Body of pancreas (tissue), 4 donors: ENCODE measurements at places on chromosomes 12 and 14. TPM values are rescaled to one million over a fixed set of nuclear protein-coding genes. Genes with fewer than 3 reads are reported as not detected.

Gene GNB3
- total RNA-seq, result 0.52 TPM

Gene FLVCR2
- 1.3 TPM for total RNA-seq

DNA sequence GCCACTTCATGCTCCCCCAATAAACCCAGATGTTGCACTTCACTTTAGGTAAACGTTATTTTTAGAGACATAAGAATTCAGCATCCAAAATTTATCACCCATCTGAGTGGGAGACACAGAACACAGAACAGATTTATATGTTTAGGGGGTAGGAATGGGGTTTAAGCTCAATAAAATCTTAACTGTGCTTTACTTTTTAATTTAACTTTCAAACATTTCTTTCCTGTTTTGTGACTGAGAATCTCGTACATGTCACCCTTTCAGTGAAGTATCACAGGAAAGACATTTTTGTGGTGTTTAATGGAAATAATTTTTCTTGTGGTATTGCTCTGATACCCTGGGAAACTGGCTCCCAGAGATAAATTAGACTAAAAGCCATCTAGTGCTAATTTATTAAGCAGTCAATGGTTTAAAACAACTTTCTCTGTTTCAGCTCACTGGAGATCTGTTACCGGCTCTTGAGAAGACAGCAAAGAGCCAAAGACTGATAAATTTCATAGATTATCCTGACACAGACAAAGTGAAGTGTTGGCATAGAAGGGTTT, 148.0 kb upstream of the BMP4 start:
- H3K4me3 ChIP-seq, result no peak overlapping the region
- no peaks in the 10 kb centered on the region for H3K36me3 ChIP-seq
- DNase-seq, result no peak
- H3K27ac ChIP-seq, result no peak overlapping the region
- H3K27me3 ChIP-seq, result no peaks in the 10 kb centered on the region
- H3K4me1 ChIP-seq, result no peaks in the 10 kb centered on the region

- no peak for DNase-seq
- no peaks in the 10 kb centered on the region for H3K36me3 ChIP-seq
- no peak overlapping the region for H3K4me3 ChIP-seq
- H3K4me1 ChIP-seq, result no peaks in the 10 kb centered on the region
Observed at GRCh38 chr14:40697231-40697630, 909.4 kb upstream of the LRFN5 start.

- no peak overlapping the region for H3K4me3 ChIP-seq
- no peaks in the 10 kb centered on the region for H3K36me3 ChIP-seq
- H3K4me1 ChIP-seq, result peaks cover 7% of the 10 kb centered on the region
- H3K27me3 ChIP-seq, result no peaks in the 10 kb centered on the region
- no peak overlapping the region for H3K27ac ChIP-seq
Observed at GRCh38 chr14:49545716-49546115, 40.5 kb downstream of the RPS29 start.
